ENCODE measurements at places on chromosomes 3 and 15.

- DNase-seq: no peak
Observed at GRCh38 chr3:140085001-140085400, 150.0 kb downstream of the CLSTN2 start.

- DNase-seq: no peak
Observed at GRCh38 chr3:196336319-196337145, 1.7 kb downstream of the TM4SF19 start.

DNA sequence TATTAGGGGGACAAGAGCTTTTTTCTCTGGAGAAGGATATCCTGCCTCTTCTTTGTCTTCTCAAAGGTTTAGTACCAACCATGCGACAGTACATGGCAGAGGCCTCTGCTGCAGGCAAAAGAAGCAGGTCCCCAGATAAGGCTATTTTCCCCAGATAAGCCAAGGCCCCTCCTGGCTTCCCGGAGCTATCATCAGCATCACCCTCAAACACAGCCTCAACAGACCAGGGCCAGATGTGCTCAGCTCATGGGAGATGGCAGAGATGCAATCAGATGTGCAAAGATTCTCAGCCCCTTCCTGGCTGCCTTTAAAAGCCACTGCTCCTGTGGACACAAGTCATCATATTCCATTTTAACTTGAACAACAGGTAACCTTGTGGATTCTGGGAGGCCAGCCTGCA is 49.0 kb downstream of the NTRK3 start:
- DNase-seq: no peak

DNA sequence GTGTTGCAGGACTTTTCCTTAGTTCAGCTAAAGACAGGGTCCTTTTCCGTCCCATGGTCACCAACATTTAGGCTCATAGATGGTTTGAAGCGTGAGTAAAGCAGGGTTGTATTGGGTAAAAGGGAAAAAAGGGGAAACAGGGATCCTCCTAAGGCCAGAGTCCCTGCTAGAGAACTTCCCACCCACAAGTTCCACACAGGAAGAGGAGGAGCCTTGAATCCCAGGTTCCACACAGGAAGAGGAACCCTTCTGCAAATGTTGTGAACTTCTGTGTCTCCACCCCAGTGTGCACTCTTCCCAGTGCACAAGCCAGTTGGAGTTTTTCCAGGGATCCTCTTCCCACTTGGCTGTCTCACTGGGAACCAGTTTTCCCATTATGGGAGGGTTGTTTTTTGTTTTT is 27.6 kb upstream of the ATP8B4 start:
- DNase-seq: no peak

DNA sequence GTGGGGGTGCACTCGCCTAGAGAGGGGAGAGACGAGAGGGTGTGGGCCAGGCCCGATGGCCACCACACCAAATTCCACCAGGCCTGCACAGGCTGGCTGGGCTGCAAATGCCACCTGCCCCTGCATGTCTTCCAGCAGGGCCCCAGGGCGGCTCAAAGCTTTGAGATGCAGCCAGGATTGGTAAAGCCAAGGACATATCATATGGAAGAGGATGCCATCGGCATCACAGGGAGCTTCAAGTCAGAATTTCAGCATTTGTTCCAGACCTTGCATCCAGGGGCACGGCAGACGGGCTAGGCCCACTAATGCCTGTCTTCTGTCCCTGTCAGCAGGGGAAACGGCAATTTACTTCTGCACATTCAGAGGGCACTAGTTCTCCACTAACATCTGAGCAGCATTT is 97.8 kb downstream of the NUP210 start:
- DNase-seq: no peak

GRCh38 chr3:146523531-146523930 is 20.9 kb downstream of the PLSCR1 start:
- no peak for DNase-seq

GRCh38 chr15:75178938-75179745 is 22.5 kb upstream of the C15orf39 start:
- DNase-seq: no peak

DNA sequence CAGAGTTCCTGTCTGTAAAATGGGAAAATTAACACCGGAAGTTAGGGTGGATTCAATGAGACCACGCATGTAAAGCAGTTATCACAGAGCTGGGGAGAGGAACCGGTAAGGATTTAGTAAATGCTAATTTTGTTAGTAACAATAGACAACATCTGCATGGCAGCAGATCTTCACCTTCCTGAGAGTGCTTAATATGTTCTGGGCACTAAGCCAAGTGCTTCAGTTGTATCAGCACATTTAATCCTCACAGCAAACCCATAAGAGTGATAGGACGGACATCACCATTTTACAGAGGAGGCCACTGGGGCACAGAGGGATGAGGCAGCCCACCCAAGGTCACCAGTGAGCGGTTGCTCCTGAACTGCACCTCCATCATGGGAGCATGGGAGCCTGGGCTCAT is 189.4 kb downstream of the WNT5A start:
- no peak for DNase-seq

DNA sequence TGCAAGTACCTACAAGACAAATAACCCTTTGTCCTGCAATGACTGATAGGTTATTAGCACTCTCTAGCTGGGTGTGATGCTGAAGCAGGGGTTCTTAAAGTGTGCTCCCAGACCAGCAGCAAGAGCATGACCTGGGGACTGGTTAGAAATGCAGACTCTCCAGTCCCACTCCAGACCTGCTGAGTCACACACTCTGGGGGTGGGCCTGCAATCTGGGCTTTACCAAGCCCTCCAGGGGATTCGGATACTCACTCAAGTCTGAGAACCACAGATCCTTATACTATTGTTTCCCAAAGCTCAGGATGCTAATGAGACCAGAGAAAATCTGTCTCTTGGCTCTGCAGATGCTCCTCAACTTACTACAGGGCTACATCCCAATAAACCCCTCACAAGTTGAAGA is 142.1 kb upstream of the RAD18 start:
- DNase-seq: no peak

- DNase-seq: no peak
Observed at GRCh38 chr3:105752791-105753415, 115.9 kb downstream of the CBLB start.

GRCh38 chr15:85964471-85964870 is 115.2 kb upstream of the AGBL1 start:
- DNase-seq: no peak

DNA sequence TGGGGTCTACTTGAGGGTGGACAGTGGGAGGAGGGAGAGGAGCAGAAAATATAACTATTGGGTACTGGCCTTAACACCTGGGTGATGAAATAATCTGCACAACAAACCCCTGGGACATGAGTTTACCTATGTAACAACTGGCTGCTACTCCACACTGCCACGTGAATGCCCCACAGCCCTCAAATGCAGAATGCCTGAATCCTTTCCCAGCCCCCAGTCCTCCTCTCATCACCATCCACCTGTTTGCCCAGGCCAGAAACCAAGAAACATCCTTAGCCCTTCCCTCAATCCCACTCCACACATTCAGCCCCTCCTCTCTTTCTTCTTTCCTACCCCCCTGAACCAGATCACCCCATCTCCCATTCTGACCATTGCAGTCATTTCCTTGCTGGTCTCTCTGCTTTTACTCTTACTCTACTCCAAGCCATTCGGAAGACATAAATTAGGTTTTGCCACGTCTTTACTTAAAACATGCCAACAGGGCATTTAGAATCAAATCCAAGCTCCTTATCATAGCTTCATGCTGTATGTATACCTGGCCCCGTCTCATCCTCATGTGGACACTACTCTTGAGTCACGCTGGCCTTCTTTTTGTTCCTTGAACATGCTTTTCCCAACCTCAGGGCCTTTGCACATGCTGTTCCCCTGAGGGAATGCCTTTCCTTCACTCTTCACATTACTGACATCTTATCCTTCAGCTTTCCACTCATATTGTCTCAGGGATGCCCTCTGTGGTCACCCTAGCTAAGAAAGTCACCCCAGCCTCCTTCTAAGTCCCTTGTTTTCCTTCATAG is 137.5 kb upstream of the ABHD17C start:
- no peak for DNase-seq

GRCh38 chr3:154886437-154886836 is 193.7 kb upstream of the MME start:
- DNase-seq: no peak

GRCh38 chr3:195226445-195226844 is 44.5 kb downstream of the XXYLT1 start:
- DNase-seq: no peak

DNA sequence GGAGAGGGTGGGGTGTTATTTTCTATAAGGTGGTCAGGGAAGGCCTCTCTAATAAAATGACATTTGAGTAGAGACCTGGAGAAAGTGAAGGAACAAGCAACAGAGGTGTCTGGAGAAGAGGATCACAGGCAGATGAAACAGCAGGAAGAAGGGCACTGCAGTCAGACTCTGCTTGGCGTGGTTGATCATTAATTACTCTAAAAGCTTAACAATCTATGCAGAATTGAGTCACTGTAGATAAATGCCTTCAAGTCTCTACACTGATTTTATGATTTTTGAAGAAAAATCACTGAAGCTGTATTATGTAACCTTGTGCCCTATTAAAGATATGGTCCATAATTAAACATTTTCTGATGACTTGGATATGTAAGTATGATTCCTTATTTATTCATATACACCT is 114.2 kb downstream of the TNIK start:
- DNase-seq: no peak

DNA sequence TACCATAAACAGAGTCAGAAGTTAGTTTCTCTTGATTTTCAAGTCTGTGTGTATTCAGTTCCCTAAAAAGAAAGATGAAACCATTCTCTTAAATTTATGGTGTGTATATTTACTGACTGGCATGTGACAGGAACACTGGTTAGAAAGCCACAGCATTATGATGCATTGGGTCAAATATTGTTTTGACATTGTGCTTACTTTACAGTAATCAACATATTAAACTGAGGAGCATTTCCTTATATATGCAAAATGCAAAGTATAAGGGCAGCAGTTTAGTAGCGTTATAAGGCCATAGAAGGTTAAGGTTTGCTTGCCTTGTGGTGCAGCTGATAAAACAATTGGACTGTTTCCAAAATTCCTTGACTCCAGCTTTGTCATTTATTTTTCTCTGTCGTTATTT is 72.9 kb downstream of the EPHA3 start:
- no peak for DNase-seq

DNA sequence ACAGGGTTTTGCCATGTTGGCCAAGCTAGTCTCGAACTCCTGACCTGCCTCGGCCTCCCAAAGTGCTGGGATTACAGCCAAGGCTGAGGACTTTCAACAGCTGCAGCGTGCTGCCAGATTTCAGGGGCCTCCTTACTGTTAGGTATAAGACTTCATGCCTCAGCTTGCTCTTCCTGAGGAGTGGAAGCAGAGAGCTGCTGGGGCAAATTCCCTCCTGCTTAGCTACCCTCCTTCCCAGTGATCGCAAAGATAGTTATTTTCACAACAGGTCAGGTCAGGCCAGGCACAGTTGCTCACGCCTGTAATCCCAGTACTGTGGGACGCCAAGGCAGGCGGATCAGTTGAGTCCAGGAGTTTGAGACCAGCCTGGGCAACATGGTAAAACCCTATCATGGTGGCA is 2.6 kb upstream of the CPNE9 start:
- no peak for DNase-seq

GRCh38 chr15:100330629-100331215 is 11.1 kb downstream of the ADAMTS17 start:
- no peak for DNase-seq

DNA sequence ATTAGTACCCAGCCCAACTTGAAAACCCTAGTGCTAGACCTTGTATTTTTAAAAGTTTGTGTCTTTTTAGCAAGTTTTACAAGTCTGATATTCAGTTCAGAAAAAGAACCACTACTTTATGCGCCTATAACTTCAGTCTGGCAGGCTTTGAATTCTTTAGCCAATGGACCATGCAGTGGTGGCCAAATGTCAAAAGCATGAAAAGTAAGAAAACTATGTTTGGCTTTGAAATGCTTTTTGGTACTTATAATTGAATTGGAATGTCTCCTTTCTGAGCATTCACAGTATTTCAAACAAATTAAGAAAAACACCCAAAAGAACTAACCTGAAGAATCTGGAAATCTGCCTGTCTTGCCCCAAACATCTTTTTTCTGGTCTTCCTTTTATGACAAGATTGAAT is 12.8 kb downstream of the WDR48 start:
- no peak for DNase-seq

DNA sequence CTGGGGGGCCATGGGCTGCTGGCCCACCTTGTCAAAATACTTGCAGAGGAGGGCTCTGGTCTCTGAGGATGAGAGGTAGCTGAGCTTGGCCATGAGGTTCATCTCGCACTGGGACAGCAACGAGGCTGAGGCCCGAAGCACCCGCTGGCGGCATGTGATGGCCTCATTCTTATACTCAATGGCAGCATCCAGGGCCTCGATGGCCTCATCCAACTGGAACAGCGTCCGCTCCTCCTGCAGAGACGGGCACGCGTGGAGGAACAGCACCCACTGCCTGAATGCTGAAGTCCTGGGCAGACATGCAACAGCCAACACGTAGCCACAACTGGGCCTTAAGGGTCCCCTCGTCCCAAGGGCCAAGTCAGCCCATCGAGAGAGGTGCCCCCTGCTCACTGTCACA is 25.0 kb downstream of the KIF7 start:
- DNase-seq: no peak

DNA sequence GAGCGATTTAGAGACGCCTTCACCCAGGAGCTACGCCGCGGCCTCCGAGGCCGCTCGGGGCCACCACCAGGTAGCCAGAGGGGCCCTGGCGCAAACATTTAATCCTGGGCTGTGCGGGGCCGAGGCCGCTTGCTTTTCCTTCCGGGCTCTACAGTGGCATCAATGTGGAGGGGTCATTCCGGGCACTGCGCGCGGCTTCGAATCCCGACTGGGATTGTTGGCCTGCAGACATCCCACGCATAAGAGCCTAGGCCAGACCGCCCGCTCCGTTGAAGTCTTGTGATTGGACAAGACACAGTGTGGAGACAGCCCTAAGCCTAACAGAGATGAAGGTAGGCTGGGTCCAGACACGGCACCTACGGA is 568 bp upstream of the NCBP2 start:
- DNase-seq: no peak

GRCh38 chr15:75008221-75008625 is 12.9 kb downstream of the SCAMP5 start:
- DNase-seq: no peak

DNA sequence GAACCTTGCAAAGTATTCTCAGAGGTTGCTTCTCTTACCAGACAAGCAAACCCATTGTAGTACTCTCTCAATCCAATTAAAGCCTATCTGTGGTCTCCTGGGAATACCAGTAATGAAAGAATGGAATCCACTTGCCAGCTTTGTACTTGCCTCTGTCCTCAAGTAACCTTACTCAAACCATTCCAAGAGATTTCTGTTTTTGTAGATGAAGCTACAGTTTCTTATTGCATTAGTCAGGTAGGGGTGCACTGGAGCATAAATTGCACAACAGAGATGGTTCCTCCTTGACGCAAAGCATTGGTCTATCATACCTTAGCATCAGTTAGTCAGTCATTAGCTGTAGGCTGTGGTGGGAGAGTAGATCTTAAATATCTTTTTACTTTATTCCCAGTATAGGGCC is 52.9 kb downstream of the BTLA start:
- no peak for DNase-seq

- DNase-seq: no peak
Observed at GRCh38 chr3:159187706-159188105, 385.9 kb downstream of the MFSD1 start.

All from activated CD8-positive, alpha-beta memory T cell treated with anti-CD3 and anti-CD28 coated beads for 48 hours (primary cell).